ENCODE measurements at places on chromosomes 12 and 14. TPM values are rescaled to one million over a fixed set of nuclear protein-coding genes. Genes with fewer than 3 reads are reported as not detected.

TM7SF3 gene
- 68.3 TPM for polyA plus RNA-seq

CYP46A1 gene
- polyA plus RNA-seq: 3.9 TPM

POTEG gene
- 0.06 TPM for polyA plus RNA-seq

TMEM253 gene
- polyA plus RNA-seq: 1.4 TPM

FGF23 gene
- not detected for polyA plus RNA-seq

KRT86 gene
- polyA plus RNA-seq: 0.15 TPM

RNASE9 gene
- not detected for polyA plus RNA-seq

TRIP11 gene
- 33.1 TPM for polyA plus RNA-seq

CDCA3 gene
- polyA plus RNA-seq: 27.3 TPM

NRXN3 gene
- 1.6 TPM for polyA plus RNA-seq

PRORP gene
- polyA plus RNA-seq: 32.0 TPM

KLHL33 gene
- polyA plus RNA-seq: 0.26 TPM

COPS7A gene
- polyA plus RNA-seq: 56.3 TPM

CRIP2 gene
- polyA plus RNA-seq: 139 TPM

SLC16A7 gene
- polyA plus RNA-seq: 2.7 TPM

EGLN3 gene
- 44.4 TPM for polyA plus RNA-seq

POTEM gene
- polyA plus RNA-seq: not detected

DNAJC22 gene
- 5.3 TPM for polyA plus RNA-seq

PGF gene
- 11.5 TPM for polyA plus RNA-seq

GLI1 gene
- polyA plus RNA-seq: 41.1 TPM

GRIP1 gene
- polyA plus RNA-seq: 5.2 TPM

OTOGL gene
- 0.62 TPM for polyA plus RNA-seq

KRT5 gene
- 0.29 TPM for polyA plus RNA-seq

MYF5 gene
- not detected for polyA plus RNA-seq

VASH1 gene
- polyA plus RNA-seq: 51.9 TPM

CD69 gene
- polyA plus RNA-seq: 3.9 TPM

CLEC4E gene
- 0.42 TPM for polyA plus RNA-seq

CFAP251 gene
- 9.6 TPM for polyA plus RNA-seq

POLE2 gene
- polyA plus RNA-seq: 23.6 TPM

GARIN6 gene
- polyA plus RNA-seq: not detected

CHFR gene
- 24.1 TPM for polyA plus RNA-seq

ATP6V1D gene
- polyA plus RNA-seq: 90.6 TPM

FAM186B gene
- polyA plus RNA-seq: 3.0 TPM

DYRK2 gene
- 24.1 TPM for polyA plus RNA-seq

PPP1R36 gene
- 0.68 TPM for polyA plus RNA-seq

NPAS3 gene
- polyA plus RNA-seq: 0.56 TPM

CEP170B gene
- polyA plus RNA-seq: 21.5 TPM

BORCS5 gene
- polyA plus RNA-seq: 8.1 TPM

PAX9 gene
- polyA plus RNA-seq: 0.68 TPM

CISTR gene
- not detected for polyA plus RNA-seq

PLBD2 gene
- 19.9 TPM for polyA plus RNA-seq

KERA gene
- polyA plus RNA-seq: 0.09 TPM

SDSL gene
- polyA plus RNA-seq: 5.5 TPM

CLEC1A gene
- polyA plus RNA-seq: 24.4 TPM

NUAK1 gene
- polyA plus RNA-seq: 8.9 TPM

LRIG3 gene
- polyA plus RNA-seq: 43.2 TPM

ESR2 gene
- polyA plus RNA-seq: 1.8 TPM

KCNH5 gene
- polyA plus RNA-seq: 0.06 TPM

PTPRB gene
- polyA plus RNA-seq: 39.2 TPM

NTN4 gene
- 24.4 TPM for polyA plus RNA-seq

MYF6 gene
- 0.48 TPM for polyA plus RNA-seq

RABGGTA gene
- 28.6 TPM for polyA plus RNA-seq

TMEM119 gene
- polyA plus RNA-seq: 33.1 TPM

SLC39A2 gene
- polyA plus RNA-seq: not detected

TTC9 gene
- 10.2 TPM for polyA plus RNA-seq
